ENCODE measurements at places on chromosomes 2 and 18. TPM values are rescaled to one million over a fixed set of nuclear protein-coding genes. Genes with fewer than 3 reads are reported as not detected.

GRCh38 chr2:98385050-98385699 lies 38.9 kb downstream of the CNGA3 start:
- DNase-seq, result peak; percentile 66

The SUMO1 gene
- total RNA-seq, result 70.4 TPM

- no peak for DNase-seq
These were observed 1.2 kb downstream of the RMP24 start for GRCh38 chr18:35973650-35974049.

- peak; percentile 64 for DNase-seq
These were observed 762 bp upstream of the GAD1 start for GRCh38 chr2:170815746-170816503.

DNA sequence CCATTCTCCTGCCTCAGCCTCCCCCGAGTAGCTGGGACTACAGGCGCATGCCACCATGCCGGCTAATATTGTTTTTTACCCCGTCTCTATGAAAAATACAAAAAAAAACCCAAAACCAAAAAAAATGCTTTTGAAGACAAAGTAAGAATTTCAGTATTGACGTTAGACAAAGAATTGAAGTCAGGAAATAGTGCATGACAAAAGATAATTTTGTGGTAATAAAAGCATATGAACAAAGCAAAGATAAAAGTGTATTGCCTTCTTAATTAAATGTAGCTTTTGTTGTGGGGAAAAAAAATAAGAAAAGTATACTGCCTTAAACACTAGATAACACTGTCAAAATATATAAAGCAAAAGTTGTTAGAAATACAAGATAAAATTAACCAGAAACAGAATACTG lies 86.8 kb downstream of the ANKRD12 start:
- no peak for DNase-seq

DNA sequence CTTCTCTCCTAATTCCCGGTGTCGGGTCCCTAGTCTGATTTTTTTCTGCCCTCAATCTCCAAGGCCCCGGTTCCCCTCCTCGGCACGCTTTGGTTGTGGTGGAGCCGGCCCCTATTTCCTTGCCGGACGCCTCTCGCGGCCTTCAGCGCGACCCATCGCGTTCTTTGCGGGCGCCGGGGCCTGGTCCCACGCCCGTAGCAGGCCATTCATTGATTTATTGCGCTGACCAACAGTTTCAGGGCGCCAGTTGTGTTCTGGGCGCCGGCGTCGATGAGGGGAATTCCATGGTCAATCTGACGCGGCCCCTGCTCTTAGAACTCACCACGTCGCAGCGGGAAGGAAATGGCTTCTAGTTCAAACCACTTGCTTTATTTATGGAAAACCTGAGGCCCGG lies 396 bp downstream of the CNOT9 start:
- peak; percentile 27 for DNase-seq

DNA sequence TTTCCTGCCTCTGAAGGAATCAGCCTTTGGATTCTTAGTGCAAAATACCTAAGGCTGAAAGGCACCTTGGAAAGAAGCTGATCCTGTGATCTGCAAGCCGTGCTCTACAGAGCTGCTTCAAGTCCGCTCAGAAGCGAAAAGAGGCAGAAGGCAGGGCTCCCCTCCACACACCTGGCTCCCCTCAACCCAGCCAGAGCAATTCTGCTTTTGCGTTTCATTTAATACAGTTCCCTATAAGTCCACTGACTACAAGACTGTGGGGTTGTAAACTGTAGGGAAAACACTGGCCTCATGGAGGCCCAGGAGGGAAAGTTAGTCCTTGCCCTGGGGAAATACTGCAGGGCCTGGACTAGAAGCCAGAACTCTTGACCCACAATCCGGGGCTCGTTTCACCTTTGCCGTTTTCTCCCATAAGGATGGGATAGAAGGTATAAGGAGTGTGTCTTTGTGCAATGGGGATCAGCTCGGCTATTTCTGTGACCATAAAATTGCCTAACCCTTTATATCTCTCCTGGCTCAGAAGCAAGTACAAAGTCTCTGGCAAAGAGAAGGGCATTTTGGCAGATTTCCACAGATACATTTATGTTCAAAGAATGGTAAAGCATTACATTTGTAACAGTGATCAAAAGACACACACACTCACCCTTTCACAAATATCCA lies 95.8 kb upstream of the TEX51 start:
- DNase-seq, result no peak

The B4GALT6 gene
- total RNA-seq, result 9.0 TPM

DNA sequence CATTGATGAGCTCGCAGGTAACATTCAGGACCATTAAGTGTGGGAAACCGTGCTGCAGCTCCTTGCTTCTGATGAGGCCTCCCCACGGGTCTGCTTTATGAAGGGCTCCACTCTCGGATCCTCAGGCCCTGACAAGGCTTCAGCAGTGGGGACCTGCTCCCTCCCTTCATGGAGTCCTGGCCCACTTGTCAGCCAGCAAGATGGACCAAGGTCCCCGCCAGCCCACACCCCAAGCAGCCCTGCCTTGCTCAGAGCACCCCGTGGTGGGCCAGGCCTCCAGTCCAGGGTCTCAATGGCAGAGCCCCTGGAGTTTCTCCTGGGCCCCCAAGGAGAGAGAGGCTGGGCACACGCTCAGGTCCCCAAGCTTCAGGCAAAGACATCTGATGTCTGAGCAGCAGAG lies 41.5 kb downstream of the CROCC2 start:
- DNase-seq, result no peak
